Activated CD8-positive, alpha-beta memory T cell treated with anti-CD3 and anti-CD28 coated beads for 1 hour (primary cell): ENCODE measurements at places on chromosomes 1 and 21.

DNA sequence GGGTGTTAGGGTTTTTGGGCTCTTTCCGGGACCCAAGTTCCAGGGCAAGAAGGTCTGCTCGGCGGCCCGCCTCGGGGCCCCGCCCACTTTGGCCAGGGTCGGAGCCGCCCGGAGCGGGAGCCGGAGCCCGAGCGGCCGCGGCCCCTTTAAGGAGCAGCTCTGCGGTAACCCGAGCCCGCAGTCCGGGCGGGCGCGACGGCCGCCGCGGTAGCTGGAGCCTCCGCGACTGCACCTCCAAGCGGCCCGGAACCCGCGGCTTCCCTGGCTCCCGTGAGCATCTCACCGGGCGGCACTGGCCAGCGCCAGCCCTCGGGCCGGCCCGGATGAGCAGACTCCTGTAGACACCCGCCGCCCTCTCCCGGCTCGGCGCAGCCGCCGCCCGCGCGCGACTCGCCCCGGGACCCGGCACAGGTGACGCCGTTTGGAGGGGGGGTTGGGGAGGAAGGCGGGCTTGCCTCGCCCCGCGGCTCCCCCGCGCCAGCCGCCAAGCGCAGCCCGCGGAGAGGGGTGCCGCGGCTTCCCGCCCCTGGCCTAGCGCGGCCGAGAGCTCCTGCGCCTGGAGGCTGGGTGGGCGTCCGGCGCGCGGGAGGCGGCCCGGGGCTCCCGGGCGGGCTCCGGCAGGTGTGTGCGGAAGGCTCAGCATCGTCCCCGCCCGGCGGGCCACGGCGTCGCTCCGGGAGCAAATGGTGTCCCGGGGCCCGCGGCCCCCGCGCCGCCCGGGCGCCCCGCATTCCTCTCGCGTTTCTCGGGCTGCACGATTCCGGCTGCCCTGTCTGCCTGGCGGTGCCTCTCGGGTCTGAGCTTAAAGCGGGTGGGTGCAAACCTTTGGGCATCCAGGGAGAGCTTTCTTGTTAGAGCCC is at the start of gene TLCD4:
Gene TLCD4 (plus strand): TSS at position 149 of the 860 bp plus-strand sequence. CDS start 26,547 bp downstream, outside the sequence.
- DNase-seq = no peak

GRCh38 chr1:199057322-199057721 is 418.5 kb downstream of the PTPRC start:
- DNase-seq = no peak

DNA sequence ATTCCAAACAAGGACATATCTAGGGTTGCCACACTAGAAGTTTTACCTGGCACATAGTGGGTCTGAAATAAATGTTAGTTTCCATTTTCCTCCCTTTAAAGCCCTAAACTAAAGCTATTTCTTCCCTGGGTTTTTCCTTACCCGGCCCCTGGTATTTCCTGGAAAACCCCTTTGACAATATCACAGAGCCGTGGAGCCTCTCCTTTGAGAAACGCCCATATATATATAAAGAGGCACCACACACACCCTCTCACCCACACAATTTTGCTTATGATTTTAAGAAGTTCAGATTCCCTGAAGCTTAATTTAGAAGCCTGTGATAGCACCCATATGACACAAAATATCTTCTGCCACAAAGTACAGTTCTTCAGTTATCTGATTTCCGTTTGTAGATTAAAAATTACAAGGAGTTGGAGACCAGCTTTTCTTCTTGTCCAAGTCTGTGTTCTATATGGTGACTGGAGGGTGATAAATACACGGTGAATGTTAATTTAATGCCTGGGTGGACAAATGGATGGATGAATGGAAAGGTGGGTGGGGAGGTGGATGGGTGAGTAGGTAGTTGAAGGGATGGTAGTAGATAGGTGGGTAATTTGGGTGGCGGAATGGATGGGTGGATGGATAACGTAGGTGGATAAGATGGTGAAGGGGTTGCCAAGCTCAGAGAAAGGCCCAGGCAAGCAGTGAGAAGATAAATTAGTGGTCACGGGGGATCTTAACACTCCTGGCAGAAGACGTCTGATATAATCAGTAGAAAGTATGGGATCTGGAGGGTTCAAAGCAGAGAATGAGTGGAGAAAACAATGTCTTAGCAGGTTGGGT is 154.4 kb upstream of the FGGY start:
- no peak for DNase-seq

GRCh38 chr1:17624611-17625233 is 85.2 kb downstream of the ARHGEF10L start:
- no peak for DNase-seq

DNA sequence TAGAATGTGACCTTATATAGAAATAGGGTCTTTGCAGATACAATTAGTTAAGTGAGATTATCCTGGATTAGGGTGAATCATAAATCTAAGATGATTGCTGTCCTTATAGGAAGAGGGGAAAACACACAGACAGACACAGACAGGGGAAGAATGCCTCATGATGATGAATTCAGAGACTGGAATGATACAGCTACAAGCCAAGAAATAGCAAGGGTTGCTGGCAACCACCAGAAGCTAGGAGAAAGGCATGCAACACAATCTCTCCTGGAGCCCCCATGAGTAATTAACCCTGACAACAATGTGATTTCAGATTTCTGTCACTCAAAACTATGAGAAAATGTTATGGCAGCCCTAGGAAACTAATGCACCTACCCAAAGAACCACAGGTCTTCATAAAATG is 19.1 kb upstream of the PPIH start:
- DNase-seq = no peak

DNA sequence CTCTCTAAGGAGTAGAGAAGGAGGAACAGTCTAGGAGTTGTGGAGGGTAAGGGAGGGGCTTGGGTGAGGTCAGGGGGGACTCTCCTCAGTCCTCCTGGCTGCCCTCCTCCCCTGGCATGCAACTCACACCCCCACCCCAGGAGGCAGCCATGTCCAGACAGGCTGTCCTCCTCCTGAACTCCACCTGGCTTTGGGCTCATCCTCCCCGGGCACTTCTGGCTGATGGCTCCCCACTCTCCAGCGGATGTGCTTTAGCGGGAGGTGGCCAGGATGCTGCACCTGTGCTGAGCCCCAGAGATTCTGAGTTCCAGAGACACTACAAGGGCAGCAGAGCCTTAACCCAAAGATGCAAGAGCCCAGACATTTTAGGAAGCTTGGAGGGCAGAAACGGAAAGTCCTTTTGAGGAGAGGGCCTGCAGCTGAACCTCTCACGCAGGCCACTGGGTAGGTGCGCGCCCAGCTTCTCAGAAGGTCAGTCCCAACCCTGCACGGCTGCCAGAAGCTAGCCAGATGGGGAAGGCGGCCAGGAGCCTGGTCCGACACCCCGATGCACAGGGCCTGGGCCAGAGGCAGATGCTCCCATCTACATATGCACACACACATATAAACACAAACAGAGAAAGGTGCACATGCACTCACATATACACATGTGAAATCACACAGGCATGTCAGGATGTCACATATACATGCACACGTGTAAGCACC is 83.4 kb downstream of the PDE9A start:
- no peak for DNase-seq

DNA sequence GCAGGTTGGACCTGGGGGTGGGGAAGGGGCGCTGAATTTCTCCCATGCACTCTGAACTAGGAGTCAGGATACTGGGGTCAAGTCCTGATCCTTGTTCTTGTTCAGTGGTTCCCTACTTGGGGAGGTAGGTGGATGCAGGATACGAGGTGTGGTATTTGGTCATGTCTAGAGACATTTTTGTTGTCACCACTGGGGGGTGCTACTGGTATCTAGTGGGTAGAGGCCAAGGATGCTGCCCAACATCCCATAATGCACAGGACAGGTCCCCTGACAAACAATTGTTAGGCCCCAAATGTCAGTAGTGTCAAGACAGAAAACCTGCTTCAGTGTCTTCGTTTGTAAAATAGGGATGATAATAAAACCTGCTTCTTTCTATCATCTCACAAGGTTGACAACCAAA is 259.0 kb upstream of the FOXD3 start:
- DNase-seq = no peak

DNA sequence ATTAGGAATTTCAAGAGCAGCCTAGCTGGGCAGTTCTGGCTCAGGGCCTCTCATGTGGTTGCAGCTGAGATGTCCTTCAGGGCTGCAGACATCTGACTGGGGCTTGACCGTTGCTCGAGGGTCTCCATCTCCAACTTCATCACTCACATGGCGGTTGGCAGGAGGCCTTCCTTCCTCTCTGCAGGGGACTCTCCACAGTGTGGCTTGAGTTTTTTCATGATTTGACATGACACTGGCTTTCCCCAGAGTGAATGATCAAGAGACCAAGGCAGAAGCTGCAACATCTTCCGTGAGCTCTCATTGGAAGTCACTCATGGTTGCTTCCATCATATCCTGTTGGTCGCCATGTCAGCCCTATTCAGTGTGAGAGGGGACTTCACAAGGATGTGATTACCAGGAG is 74.6 kb downstream of the RUNX3 start:
- no peak for DNase-seq
